ENCODE measurements at places on chromosomes 7 and 10. TPM values are rescaled to one million over a fixed set of nuclear protein-coding genes. Genes with fewer than 3 reads are reported as not detected.

BAMBI gene
- total RNA-seq = 1.3 TPM

TEX47 gene
- total RNA-seq = not detected

GNG11 gene
- total RNA-seq = 171 TPM

CCDC136 gene
- total RNA-seq = 1.6 TPM

LIPN gene
- total RNA-seq = not detected

GIMAP4 gene
- 332 TPM for total RNA-seq

NOLC1 gene
- 51.5 TPM for total RNA-seq

HOXA4 gene
- total RNA-seq = 0.30 TPM

PPP1R17 gene
- total RNA-seq = not detected

OR2A1 gene
- total RNA-seq = under 0.01 TPM

ODAD2 gene
- total RNA-seq = 0.32 TPM

LRIT1 gene
- total RNA-seq = not detected

PIK3AP1 gene
- total RNA-seq = 0.32 TPM

GRM3 gene
- not detected for total RNA-seq
